ENCODE measurements at places on chromosomes 12 and 14.

DNA sequence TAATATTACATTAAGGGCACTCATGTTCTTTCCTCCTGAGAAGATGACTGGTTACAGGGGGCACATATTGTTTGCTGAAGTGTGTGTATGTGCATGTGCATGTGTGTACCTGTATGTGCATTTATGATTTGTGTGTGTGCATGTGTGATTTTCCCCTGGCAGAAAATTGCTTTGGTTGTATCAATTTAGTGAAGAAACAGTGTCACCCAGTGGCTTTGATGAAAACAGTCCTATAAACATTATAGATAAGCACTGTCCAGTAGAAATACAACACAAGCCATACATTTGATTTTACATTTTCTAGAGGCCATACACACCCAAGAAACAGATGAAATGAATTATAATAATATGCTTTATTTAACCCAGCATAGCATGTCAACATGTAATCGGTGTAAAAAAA, 8.6 kb downstream of the PDE3A start:
- DNase-seq = no peak

DNA sequence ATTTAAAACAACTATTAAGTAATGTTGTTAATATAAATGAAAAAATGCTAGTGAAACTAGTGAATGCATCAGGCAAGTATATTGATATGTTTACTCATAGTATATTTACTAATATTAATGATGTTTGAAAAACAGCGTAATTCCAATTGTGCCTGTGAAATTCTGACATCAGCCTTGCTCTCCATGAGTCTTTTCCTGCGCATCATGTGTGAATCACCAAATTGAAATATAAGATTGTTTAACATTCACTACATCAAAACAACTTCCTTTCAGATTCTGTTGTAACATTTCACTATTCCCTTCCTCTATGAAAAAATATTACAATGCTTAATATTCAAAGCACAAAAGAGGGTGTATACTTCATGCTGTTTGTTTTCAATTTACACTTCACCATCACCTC, 1995.9 kb upstream of the SEL1L start:
- no peak for DNase-seq

- peak; percentile 86 for DNase-seq
Measured at GRCh38 chr12:3299929-3300832, 190.8 kb upstream of the PRMT8 start.

DNA sequence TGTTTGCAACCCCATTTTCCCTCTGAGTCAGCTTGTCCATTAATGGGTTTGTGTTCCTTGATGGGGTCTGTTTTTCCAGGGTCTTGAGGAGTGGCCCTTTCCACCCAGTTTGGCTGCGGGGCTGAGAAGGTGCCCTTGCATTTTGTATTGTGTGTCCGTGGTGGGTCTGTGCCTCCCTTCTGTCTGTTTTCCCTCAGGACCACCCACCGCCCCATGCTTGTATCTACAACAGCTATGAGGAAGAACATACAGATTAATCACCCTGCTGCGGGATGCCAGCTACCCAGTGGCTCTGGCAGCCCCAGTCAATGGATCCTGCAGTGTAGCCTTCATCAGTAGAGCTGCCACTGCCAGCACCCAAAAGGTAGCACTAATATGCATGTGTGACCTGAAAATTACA, 235.7 kb downstream of the CACNA1C start:
- DNase-seq = no peak

GRCh38 chr12:109343677-109344076, 4.0 kb upstream of the MYO1H start:
- DNase-seq = no peak

- no peak for DNase-seq
Measured at GRCh38 chr12:45712319-45712718, 17.2 kb upstream of the ARID2 start.

- DNase-seq = no peak
Measured at GRCh38 chr12:50557421-50557820, 52.6 kb downstream of the DIP2B start.

- no peak for DNase-seq
Measured at GRCh38 chr14:35351497-35351896, 53.1 kb downstream of the NFKBIA start.

DNA sequence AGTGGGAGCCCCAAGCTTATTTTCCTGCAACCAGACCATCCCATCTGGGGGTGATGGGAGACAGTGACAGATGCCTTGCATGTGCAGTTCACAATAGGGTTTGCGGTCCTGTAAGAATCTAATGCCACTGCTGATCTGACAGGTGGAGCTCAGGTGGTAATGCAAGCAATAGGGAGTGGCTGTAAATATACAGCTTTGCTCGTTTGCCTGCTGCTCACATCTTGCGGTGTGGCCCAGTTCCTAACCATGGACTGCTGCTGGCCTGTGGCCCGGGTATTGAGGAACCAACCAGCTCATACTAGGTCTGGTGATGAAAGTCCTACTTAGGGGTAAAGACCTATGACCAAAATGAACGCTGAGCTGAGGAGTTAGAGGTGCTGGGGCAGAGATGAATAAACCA, 36.1 kb upstream of the CCDC88C start:
- DNase-seq = no peak

- no peak for DNase-seq
Measured at GRCh38 chr12:13223941-13224340, 27.4 kb downstream of the EMP1 start.

DNA sequence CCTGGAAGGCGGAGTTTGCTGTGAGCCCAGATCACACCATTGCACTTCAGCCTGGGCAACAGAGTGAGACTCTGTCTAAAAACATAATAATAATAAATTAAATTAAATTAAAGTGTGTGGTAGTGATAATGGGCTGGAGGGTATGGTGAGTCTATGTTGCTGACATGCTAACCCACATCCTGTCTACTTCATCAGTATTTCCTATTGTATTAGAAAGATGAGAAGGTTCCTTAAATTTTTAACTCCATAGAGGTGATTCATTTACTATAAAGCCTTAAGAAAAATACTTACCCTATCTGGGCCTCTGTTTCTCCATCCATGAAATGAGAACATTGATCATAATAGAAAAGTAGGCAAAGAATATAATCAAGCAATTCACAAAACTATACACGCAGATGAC, 280.5 kb downstream of the FBXL14 start:
- DNase-seq = no peak

All from activated CD4-positive, alpha-beta T cell treated with anti-CD3 and anti-CD28 coated beads, Interleukin-2, amount 50 U/mL, for 16 hours (primary cell).